ENCODE measurements at places on chromosomes 11 and 22. TPM values are rescaled to one million over a fixed set of nuclear protein-coding genes. Genes with fewer than 3 reads are reported as not detected.
A peak's percentile ranks its signal among the peaks of the same experiment; 100 is the strongest.

CTSW gene
- total RNA-seq = 1.6 TPM

DNA sequence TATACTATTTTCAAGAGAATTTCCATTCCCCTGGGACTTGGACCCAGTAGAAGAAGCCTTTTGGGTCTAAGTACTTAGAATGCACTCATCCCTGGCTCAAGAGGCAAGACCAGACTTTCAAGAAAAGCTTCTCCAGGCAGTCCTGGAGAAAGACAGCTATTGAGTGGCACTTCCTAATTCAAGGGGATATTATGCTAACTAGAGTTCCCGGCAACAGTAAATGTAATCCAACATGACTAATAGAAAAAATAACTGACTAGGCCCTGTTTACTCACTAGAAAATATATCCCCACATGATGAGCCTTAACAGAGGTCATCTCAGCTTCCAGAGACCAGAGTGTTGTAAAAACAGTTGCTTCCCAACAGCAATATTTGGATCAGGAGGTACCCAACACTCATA is 47.2 kb upstream of the AKIP1 start:
- H3K27me3 ChIP-seq = no peaks in the 10 kb centered on the region
- H3K4me3 ChIP-seq = no peak overlapping the region
- H3K4me1 ChIP-seq = peaks cover 25% of the 10 kb centered on the region
- DNase-seq = no peak
- H3K36me3 ChIP-seq = no peaks in the 10 kb centered on the region

GRCh38 chr11:1006762-1007161 is 29.8 kb downstream of the MUC6 start:
- H3K27me3 ChIP-seq = no peaks in the 10 kb centered on the region
- H3K4me3 ChIP-seq = no peak overlapping the region
- DNase-seq = no peak
- H3K27ac ChIP-seq = no peak overlapping the region
- H3K36me3 ChIP-seq = peaks cover 62% of the 10 kb centered on the region
- H3K4me1 ChIP-seq = no peaks in the 10 kb centered on the region

DNA sequence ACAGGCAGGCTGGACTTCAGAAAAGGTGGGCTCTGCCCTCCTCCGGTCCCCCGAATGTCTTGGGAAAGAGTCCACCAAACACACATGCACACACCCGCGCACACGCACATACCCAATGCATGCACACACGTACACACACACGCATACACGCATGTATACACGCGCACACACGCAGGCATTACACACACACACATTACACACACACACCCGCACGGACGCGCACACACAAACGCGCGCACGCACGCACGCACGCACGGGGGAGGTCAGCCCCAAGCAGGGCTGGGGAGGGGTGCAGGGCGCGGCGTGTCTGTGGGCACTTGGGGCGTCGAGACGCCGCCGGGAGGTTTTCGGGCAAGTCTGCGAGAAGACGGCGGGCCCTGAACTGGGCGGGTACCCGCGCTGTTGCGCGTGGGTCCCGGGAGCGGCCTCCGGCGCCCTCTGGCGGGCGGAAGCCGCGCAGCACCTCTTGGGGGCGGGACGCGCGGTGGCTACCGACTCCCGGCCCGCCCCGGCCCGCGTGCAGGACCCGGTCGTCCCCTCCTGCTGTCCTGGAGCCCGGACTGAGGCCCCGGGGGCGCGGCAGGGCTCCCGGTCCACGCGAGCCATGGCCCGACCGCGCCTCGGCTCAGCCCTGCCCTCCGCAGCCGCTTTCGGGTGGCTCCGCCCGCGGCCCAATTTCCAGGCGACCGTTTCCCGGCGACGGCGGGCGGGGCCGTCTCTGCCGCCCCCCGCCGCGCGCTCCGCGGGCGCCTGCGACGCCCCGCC is 3.6 kb downstream of the SEPTIN5 start:
- peak overlapping the region; percentile 66 for H3K4me3 ChIP-seq
- H3K4me1 ChIP-seq = peaks cover 53% of the 10 kb centered on the region
- peaks cover 29% of the 10 kb centered on the region for H3K36me3 ChIP-seq
- peak overlapping the region; percentile 44 for H3K27ac ChIP-seq
- H3K27me3 ChIP-seq = peaks cover 9% of the 10 kb centered on the region

DNA sequence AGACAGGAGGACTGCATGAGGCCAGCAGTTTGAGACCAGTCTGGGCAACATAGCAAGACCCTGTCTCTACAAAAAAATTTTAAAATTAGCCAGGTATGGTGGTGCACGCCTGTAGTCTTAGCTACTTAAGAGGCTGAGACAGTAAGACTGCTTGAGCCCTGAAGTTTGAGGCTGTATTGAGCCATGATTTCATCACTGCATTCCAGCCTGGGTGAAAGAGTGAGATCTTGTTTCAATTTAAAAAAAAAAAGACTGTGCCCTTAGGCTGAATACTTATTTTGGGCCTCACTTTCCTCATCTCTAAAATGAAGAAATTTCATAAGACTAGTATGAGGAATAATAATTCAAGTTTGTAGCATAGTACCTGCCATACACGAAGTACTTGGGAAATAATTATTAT is 6.9 kb downstream of the AQP11 start:
- H3K27ac ChIP-seq = no peak overlapping the region
- no peak overlapping the region for H3K4me3 ChIP-seq
- no peak for DNase-seq
- H3K27me3 ChIP-seq = no peaks in the 10 kb centered on the region
- H3K4me1 ChIP-seq = no peaks in the 10 kb centered on the region

GRCh38 chr22:49853981-49854831 is 562 bp downstream of the ZBED4 start:
- peaks cover 13% of the 10 kb centered on the region for H3K27me3 ChIP-seq
- peaks cover 7% of the 10 kb centered on the region for H3K36me3 ChIP-seq
- no peak for DNase-seq
- H3K27ac ChIP-seq = peak overlapping the region; percentile 68

DNA sequence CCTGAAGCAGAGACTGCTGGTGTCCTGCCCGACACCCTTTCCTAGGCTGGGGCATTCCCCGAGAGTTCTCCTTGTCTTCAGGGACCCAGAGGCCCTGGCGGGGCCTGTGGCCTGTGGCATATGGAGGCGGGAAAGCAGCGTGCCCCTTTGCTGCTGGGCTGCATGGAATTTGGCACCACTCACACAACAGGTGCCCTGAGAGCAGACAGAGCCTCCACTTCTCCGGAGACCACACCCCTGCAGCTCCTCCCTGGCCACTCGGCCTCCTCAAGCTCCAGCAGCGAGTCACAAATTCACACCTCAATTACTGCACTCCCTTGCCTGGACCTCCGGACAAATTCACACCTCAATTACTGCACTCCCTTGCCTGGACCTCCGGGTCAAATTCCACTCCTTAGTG is 1375.2 kb downstream of the TBC1D22A start:
- no peak overlapping the region for H3K4me3 ChIP-seq
- no peak for DNase-seq
- no peak overlapping the region for H3K27ac ChIP-seq
- no peaks in the 10 kb centered on the region for H3K36me3 ChIP-seq
- H3K27me3 ChIP-seq = peaks cover 9% of the 10 kb centered on the region
- H3K4me1 ChIP-seq = no peaks in the 10 kb centered on the region

- H3K36me3 ChIP-seq = no peaks in the 10 kb centered on the region
- peaks cover 37% of the 10 kb centered on the region for H3K27me3 ChIP-seq
- no peak for DNase-seq
- H3K4me1 ChIP-seq = no peaks in the 10 kb centered on the region
These were observed 12.0 kb downstream of the MUC5B start for GRCh38 chr11:1234771-1235305.

DNA sequence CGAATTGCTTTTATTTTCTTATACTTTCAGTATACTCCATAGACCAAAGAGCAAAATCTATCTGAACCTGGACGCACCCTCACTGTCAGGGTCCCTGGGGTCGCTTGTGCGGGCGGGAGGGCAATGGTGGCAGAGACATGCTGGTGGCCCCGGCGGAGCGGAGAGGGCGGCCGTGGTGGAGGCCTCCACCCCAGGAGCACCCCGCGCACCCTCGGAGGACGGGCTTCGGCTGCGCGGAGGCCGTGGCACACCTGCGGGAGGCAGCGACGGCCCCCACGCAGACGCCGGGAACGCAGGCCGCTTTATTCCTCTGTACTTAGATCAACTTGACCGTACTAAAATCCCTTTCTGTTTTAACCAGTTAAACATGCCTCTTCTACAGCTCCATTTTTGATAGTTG is 1077.4 kb downstream of the BRD1 start:
- no peaks in the 10 kb centered on the region for H3K36me3 ChIP-seq
- no peak overlapping the region for H3K27ac ChIP-seq
- H3K4me1 ChIP-seq = no peaks in the 10 kb centered on the region
- no peak overlapping the region for H3K4me3 ChIP-seq

DNA sequence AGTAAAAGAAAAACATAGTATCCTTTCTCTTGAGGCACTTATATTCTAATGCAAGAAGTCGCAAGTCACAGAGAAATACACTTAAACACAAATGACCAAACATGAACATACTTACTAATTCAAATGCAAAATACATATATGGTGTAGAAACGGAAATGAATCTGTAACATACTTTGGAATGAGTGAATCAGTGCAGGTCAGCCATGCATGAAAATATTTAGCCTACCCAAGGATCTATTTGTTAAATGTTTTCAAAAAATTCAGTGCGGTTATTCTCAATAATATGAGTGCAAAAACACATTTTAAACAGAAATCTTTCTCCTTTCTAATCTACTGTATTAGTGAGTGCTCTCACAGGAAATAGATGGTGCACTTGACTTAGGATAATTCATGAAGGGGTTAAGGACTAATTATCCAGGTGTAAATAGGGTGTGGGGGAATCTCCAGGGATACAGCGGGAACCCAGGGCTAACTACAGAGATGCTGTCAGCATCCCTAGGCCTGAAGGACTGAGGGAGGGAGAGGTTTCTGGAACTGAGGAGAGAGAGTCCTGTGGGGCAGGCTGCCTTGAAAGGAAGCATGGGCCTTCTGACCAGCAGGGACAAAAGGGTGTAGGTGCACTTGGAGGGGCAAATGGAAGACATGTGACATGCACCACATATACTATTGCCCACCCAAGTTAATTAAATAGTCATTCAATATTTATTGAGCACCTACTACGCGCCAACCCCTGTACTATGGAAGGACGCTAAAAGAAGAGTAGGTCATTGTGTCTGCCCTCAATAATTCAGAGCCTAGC is 139.2 kb downstream of the MAML2 start:
- H3K36me3 ChIP-seq = no peaks in the 10 kb centered on the region
- peaks cover 52% of the 10 kb centered on the region for H3K4me1 ChIP-seq
- H3K27me3 ChIP-seq = no peaks in the 10 kb centered on the region
- H3K27ac ChIP-seq = no peak overlapping the region
- no peak for DNase-seq

BARX2 gene
- not detected for total RNA-seq

DNA sequence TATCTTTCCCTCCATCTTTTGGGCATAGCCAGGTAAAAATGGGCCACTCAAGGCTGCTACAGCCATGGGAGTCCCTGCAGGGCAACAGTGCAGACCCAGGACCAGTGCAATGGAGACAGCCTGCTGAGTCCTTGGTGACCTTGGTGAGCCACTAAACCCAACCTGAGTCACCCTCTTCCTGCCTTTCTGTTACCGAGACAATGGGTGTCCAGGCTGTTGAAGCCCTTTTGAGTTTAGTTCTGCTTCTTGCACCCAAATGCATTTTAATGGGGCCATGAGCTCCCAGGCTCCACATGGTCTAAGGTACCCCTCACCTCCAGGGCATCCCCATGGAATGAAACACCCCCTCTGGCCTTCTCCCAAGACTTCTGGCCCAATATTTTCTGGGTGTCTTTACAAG is 874 bp upstream of the PLAAT4 start:
- H3K27ac ChIP-seq = peak overlapping the region; percentile 95
- DNase-seq = no peak
- H3K4me1 ChIP-seq = peaks cover 47% of the 10 kb centered on the region
- no peak overlapping the region for H3K4me3 ChIP-seq

DNA sequence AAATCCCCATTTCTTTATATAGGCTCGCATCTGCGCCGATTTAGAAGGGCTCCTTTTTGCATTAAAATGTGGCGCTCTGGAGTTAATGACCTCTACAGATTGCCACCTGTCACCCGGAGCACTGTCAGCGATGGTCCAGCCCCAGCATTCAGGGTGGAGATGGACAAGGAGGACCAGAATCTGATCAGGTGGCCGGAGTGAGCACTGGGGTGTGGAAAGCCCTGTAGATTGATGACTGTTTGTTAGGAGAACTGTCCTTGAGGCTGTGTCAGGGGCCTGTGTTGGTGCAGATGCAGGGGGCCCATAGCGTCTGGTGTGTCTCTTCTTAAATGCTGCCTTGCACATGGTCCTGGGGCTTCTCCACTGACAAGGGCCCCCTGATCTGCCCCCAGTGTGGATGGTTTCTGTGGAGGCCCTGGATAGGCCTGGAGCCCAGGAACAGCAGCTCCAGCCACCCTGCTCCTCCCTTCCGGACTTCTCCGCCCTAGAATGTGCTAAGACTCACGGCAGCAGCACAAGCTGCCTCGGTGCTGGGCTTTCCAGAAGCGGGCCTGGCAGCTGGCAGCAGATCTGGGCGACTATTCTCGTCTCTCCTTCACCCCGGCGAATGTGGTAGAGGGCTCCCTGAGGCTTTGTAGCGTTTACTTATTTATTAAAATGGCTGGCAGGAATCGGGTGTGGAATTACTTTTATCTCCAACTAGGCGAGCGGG is 1333.3 kb downstream of the BRD1 start:
- peaks cover 5% of the 10 kb centered on the region for H3K4me1 ChIP-seq
- no peak overlapping the region for H3K27ac ChIP-seq
- no peaks in the 10 kb centered on the region for H3K27me3 ChIP-seq

GRCh38 chr11:11265994-11266606 is 87.0 kb downstream of the CSNK2A3 start:
- no peaks in the 10 kb centered on the region for H3K27me3 ChIP-seq
- peaks cover 5% of the 10 kb centered on the region for H3K36me3 ChIP-seq
- no peak for DNase-seq
- no peak overlapping the region for H3K27ac ChIP-seq
- peaks cover 21% of the 10 kb centered on the region for H3K4me1 ChIP-seq
- no peak overlapping the region for H3K4me3 ChIP-seq

- no peaks in the 10 kb centered on the region for H3K4me1 ChIP-seq
- H3K27ac ChIP-seq = no peak overlapping the region
- no peak overlapping the region for H3K4me3 ChIP-seq
- peaks cover 11% of the 10 kb centered on the region for H3K36me3 ChIP-seq
- DNase-seq = peak; percentile 24
These were observed 24.5 kb upstream of the TNRC6B start for GRCh38 chr22:40153192-40153591.

ARHGAP42 gene
- total RNA-seq = 5.8 TPM

- no peak for DNase-seq
- H3K27ac ChIP-seq = no peak overlapping the region
- no peaks in the 10 kb centered on the region for H3K36me3 ChIP-seq
- no peak overlapping the region for H3K4me3 ChIP-seq
- H3K27me3 ChIP-seq = peaks cover 4% of the 10 kb centered on the region
- H3K4me1 ChIP-seq = no peaks in the 10 kb centered on the region
These were observed 12.5 kb upstream of the DDX17 start for GRCh38 chr22:38518620-38519019.

- no peak overlapping the region for H3K27ac ChIP-seq
- no peak overlapping the region for H3K4me3 ChIP-seq
- no peaks in the 10 kb centered on the region for H3K27me3 ChIP-seq
- no peak for DNase-seq
- no peaks in the 10 kb centered on the region for H3K36me3 ChIP-seq
These were observed 803.0 kb upstream of the FAT3 start for GRCh38 chr11:91421641-91422040.

ENTHD1 gene
- total RNA-seq = not detected

GRCh38 chr11:132632641-132633124 is 899.6 kb downstream of the OPCML start:
- H3K27me3 ChIP-seq = no peaks in the 10 kb centered on the region
- H3K36me3 ChIP-seq = no peaks in the 10 kb centered on the region
- peak; percentile 17 for DNase-seq
- H3K27ac ChIP-seq = no peak overlapping the region
- no peak overlapping the region for H3K4me3 ChIP-seq
- H3K4me1 ChIP-seq = no peaks in the 10 kb centered on the region

- no peak for DNase-seq
- peak overlapping the region; percentile 38 for H3K4me3 ChIP-seq
- H3K4me1 ChIP-seq = peaks cover 27% of the 10 kb centered on the region
These were observed 6.2 kb upstream of the ALX4 start for GRCh38 chr11:44315947-44316658.

TRIM6 gene
- total RNA-seq = 2.5 TPM

MS4A3 gene
- not detected for total RNA-seq
